ENCODE measurements at places on chromosomes 3 and 15.

DNA sequence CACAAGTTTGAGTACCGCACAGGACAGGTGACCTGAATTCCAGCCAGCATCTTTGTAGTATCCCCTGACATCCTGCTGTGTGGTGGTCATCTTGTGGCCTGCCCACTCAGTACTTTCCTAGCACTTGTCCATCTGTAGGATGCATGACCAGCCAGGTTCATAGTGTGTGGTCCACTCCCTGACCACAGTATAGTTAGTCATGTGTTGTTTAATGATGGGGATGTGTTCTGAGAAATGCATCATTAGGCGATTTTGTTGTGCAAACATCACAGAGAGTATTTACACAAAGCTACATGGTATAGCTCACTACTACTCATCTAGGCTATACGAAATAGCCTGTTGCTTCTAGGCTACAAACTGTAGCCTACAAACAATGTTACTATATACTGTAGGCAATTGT lies 16.9 kb upstream of the RBPMS2 start:
- no peak for DNase-seq

GRCh38 chr3:112011376-112011940 lies 12.7 kb downstream of the TAGLN3 start:
- DNase-seq, result no peak

- DNase-seq, result no peak
These were observed 1.2 kb upstream of the LMCD1 start for GRCh38 chr3:8500319-8500988.

DNA sequence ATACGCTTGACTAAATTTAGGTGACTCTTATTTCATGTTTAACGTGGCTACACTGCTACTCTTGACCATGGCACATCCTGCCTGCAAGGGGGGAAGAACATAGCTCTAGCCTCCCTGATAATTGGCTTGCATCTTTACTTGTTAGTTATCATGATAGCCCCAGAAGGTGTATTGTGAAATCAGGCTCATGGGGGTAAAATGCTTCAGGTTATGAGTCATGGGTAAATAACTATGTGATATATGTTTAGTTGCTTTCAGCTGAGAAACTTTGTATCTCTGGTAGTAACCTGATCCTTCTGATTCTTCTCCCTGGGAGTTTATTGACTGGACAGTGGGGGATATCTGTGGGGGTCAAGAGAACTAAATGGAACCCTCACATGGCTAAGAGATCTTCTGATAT lies 660.8 kb upstream of the UBE2E2 start:
- DNase-seq, result no peak

GRCh38 chr15:58526647-58527192 lies 94.9 kb downstream of the LIPC start:
- no peak for DNase-seq

DNA sequence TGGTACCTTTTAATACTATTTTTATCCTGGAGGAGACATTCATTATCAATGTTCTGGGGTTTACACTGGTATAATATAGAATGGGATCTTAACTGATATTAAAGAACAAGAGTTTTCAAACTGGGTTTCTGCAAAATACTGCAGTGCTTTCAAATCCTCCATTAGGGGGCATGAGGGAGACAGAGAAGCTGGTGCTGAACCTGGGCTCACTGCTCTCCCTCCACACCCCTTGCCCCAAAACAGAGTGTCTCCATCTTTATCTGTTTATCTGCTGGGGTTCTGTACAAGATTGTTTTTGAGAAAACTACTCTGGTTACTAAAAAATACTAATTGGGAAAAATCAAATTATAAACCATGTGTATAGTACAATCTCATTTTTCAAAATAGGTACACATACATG lies 41.7 kb downstream of the CADPS start:
- no peak for DNase-seq

- DNase-seq, result no peak
These were observed 11.4 kb downstream of the AMOTL2 start for GRCh38 chr3:134362670-134363380.

DNA sequence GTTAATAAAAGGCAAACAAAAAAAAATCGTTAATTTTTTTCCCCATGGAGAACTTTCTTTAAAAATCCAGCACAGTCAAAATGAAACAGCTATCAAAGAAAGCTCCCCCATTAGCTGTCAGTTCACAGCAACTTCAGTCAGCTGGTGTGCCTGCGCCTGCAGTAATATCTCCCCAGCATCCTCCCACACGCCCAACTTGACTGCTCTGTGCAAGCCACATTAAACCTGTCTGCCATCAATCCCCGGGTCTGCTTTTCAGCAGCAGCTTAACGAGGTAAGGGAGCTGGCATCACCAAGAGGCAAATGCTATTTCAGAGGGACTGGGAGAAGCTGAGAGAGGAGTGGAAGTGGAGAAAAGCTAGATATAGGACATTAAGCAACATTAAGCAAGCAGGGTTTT lies 337.5 kb downstream of the GAP43 start:
- no peak for DNase-seq

GRCh38 chr3:69750549-69750948 lies 11.3 kb downstream of the MITF start:
- no peak for DNase-seq

GRCh38 chr3:73446467-73447110 lies 178.2 kb downstream of the PDZRN3 start:
- no peak for DNase-seq

DNA sequence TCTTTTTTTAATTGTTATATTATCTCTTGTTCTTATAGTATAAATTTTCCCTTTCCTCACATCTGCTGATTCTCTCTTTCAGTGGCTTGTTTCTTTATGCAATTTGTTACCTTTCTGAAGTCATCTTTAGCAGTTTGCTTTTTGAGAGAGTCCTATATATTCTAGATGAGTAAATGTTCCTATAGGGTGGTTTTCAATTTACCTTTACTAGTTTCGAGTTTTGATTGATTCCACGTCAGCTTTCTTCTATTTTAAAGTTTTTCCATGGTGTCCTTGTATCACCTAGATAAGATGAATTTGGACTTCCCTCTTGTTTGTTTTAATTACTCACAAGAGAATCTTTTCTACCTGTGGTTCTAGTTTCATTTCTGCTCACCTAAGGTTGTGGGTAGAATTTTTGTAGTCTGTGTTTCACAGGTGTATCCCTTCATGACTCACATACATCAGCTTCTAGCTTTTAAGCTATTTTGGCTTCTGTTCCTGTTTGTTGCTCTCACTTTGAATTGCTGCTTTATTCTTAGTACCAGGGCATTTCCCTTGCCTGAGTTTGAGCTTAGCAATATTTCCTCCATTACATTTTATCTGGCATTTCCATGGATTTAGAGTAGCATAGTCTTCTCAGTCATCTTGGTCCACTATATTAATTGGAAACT lies 6.4 kb downstream of the TEX9 start:
- DNase-seq, result no peak

- no peak for DNase-seq
These were observed 23.7 kb downstream of the PRR23E start for GRCh38 chr3:127216415-127217261.

GRCh38 chr3:61848885-61849284 lies 287.5 kb downstream of the PTPRG start:
- no peak for DNase-seq

GRCh38 chr15:66212563-66212921 lies 41.0 kb downstream of the MEGF11 start:
- DNase-seq, result no peak

DNA sequence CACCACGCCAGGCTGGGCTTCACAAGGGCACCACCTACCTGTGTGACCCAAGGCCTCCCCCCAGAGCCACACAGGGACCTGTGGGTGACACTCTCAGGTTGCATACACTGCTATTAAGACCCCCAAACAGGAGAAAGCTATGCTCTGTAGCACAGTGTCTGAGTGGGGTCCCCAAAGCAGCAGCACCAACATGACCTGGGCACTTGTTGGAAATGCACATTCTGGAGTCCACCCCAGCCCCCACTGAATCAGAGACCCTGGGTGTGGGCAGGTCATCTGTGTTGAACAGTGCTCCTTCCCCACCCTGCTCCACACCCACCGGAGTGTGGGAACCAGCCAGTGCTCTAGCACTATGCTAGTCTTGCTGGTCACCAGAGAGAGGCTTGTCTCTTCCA lies 76.1 kb downstream of the ADAMTS17 start:
- no peak for DNase-seq

- no peak for DNase-seq
These were observed 33.3 kb upstream of the ATG7 start for GRCh38 chr3:11238880-11239279.

DNA sequence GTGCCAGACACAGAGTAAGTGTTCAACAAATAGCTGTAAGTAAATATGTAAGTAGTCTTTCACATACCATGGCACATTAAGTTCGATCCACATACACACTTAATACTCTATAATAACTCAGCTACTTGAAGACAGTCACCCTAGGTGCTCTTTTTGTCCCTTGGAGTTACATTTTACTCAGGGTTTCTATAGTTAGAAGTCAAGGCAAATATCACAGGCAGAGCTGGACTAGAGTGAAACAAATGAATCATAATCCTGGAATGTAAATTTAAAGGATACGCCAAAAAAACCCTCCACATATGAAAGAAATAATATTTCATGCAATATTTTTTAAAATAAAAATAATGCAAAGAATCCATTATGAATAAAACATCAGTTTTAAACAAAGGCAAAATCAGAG lies 461.8 kb downstream of the MAGI1 start:
- no peak for DNase-seq

DNA sequence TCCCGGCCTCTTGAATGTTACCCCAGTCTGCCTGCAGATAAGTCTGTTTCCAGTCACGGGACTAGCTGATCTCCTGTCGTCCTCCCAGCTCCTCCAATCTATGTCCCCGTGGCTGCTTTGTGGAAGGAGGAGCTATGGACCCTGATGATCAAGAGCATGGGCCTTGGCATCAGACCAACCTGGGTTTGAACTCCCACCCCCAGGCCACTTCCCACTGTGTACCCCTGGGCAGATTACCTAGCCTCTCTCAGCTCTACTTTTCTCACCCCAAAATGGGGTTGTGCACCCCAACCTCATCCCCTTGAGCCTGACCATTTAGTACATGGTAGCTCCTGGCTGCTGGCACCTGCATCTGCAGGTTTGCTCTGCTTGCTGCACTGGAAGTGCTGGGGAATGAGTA lies 55.8 kb downstream of the GASK1A start:
- DNase-seq, result no peak

GRCh38 chr3:135970506-135971116 lies 5.1 kb downstream of the PPP2R3A start:
- DNase-seq, result no peak

GRCh38 chr15:40388941-40389823 lies 6.7 kb downstream of the KNSTRN start:
- DNase-seq, result no peak

- DNase-seq, result no peak
These were observed 77.0 kb upstream of the STAC start for GRCh38 chr3:36303286-36303685.

GRCh38 chr3:147813256-147813655 lies 404.1 kb downstream of the ZIC1 start:
- no peak for DNase-seq

DNA sequence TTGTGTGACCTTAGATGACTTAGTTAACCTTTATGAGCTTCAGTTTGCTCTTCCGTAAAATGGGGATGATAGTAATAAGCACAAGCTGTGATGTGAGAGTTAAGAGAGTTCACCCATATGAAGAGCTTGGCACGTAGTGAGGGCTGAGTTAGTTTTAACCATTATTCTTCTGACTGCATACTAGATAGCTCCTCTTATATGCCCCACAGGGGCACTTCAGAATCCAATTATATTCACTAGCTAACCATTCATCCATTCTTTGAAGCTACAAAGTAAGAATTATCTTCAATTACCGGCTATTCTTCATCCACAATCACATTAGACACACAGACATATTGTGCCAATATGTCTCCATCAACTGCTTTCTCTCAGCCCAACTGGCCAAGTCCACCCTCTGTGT lies 159.0 kb upstream of the STT3B start:
- DNase-seq, result no peak

DNA sequence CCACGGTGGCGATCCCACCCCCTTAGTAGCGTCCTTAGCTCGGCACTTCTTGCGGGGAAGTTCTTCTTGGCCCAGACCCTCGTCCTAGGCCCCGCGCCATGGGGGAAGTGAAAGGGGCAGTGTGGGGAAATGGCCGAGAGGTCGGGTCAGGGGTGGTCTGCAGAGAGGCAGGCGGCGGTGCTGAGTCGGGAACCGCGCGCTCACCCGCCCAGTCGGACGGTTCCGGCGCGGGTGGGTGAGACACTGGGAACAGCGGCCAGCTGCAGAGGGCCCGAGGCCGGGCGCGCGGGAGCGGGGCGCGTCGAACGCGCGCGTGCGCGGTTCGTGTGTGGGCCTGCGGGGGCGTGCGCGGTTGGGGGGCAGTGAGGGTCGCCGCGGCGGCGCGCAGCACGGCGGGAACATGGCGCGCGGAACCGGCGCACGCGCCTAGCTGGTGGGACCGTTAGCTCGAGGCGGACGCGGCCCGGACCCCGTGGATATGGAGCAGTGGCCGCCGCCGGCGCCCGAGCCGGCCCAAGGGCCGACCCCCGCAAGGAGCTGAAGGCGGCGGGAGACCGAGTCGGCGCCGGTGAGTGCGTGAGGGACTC lies 246.9 kb downstream of the GOLGA6L6 start:
- DNase-seq, result no peak

- no peak for DNase-seq
These were observed 191.4 kb downstream of the RPLP1 start for GRCh38 chr15:69643971-69644370.

GRCh38 chr3:67723863-67724262 lies 69.5 kb upstream of the SUCLG2 start:
- DNase-seq, result no peak

- DNase-seq, result no peak
These were observed 280.1 kb downstream of the SV2B start for GRCh38 chr15:91380114-91380513.

DNA sequence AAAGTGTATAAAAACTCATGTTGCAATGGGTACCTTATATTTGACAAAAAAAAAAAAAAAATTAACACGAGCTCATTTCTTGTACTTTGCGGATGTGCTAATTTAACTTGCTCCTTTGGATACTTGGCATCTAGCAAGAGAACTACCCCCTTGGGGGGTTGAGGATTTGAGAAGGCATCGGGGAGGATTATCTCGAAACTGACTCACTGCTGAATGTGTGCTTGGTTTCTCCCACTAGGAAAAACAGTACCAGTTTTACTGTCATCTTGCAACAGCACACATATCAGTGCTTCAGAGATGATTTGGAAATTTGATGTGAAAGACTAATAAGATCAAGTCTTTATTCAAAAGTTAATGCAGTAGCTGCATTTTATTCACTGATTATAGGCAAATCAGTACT lies 891 bp downstream of the EXOG start:
- DNase-seq, result no peak

DNA sequence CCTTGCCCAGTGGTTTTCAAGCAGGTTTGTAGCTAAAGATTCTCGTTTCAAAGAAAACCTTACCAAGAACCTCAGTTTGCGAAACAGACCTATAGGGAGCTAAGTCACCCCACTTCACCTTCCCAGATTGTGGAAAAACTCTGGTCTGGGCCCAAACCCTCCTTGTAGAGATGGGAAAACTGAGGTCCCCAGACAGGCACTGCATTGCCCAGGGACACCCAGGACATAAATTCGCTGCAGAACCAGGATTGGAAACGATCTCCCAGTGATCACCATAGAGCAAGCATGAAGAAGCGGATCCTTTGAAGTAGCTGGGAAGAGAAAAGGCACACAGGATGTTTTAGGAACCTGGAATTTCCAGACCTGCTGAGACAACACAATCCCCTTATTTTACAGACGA lies 85.6 kb upstream of the PIAS1 start:
- no peak for DNase-seq

GRCh38 chr15:88201207-88201606 lies 55.3 kb downstream of the NTRK3 start:
- no peak for DNase-seq

- no peak for DNase-seq
These were observed 185.0 kb upstream of the ANKRD28 start for GRCh38 chr3:15982667-15983196.
